ENCODE measurements at places on chromosomes 4 and X. TPM values are rescaled to one million over a fixed set of nuclear protein-coding genes. Genes with fewer than 3 reads are reported as not detected.
A peak's percentile ranks its signal among the peaks of the same experiment; 100 is the strongest.

Gene MGAT4D
- not detected for total RNA-seq

Gene KDR
- 23.4 TPM for total RNA-seq

Gene GPRASP1
- total RNA-seq, result 4.7 TPM

Gene CLTRN
- 0.66 TPM for total RNA-seq

Gene SMPX
- total RNA-seq, result 726 TPM

Gene USP26
- total RNA-seq, result not detected

Gene GAGE13
- total RNA-seq, result not detected

Gene MAGEB17
- total RNA-seq, result not detected

Gene TCEAL2
- 0.47 TPM for total RNA-seq

Gene PAGE5
- total RNA-seq, result not detected

Gene USP51
- total RNA-seq, result 1.4 TPM

DNA sequence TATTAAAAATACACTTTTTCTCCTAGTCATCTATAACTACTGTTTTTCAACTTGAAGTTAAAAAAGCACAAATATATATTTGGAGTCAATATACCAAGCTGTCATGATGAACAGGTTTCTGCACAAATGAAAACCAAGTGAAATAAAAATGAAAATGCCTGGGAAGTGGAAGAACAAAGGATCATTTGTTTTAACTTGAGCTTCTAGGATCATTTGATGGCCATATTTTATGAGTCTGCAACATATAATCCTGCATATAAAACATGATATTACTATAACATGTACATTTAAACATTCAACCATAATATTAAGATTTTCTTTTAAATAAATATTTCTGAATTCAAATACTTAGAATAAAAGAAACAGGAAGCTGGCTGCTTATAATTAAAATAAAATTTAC lies 8.5 kb upstream of the ARHGEF38 start:
- no peak overlapping the region for H3K4me3 ChIP-seq
- no peak for DNase-seq
- H3K36me3 ChIP-seq, result no peaks in the 10 kb centered on the region
- H3K27me3 ChIP-seq, result no peaks in the 10 kb centered on the region
- no peak overlapping the region for H3K27ac ChIP-seq

GRCh38 chr4:88177983-88178625 lies 19.7 kb upstream of the ABCG2 start:
- no peak overlapping the region for H3K4me3 ChIP-seq
- no peaks in the 10 kb centered on the region for H3K27me3 ChIP-seq
- no peaks in the 10 kb centered on the region for H3K36me3 ChIP-seq
- no peak for DNase-seq
- H3K4me1 ChIP-seq, result no peaks in the 10 kb centered on the region

GRCh38 chr4:10006601-10007435 lies 14.5 kb downstream of the SLC2A9 start:
- peak overlapping the region; percentile 68 for H3K27ac ChIP-seq
- no peak overlapping the region for H3K4me3 ChIP-seq
- no peaks in the 10 kb centered on the region for H3K36me3 ChIP-seq
- DNase-seq, result no peak
- peaks cover 50% of the 10 kb centered on the region for H3K4me1 ChIP-seq
- no peaks in the 10 kb centered on the region for H3K27me3 ChIP-seq

DNA sequence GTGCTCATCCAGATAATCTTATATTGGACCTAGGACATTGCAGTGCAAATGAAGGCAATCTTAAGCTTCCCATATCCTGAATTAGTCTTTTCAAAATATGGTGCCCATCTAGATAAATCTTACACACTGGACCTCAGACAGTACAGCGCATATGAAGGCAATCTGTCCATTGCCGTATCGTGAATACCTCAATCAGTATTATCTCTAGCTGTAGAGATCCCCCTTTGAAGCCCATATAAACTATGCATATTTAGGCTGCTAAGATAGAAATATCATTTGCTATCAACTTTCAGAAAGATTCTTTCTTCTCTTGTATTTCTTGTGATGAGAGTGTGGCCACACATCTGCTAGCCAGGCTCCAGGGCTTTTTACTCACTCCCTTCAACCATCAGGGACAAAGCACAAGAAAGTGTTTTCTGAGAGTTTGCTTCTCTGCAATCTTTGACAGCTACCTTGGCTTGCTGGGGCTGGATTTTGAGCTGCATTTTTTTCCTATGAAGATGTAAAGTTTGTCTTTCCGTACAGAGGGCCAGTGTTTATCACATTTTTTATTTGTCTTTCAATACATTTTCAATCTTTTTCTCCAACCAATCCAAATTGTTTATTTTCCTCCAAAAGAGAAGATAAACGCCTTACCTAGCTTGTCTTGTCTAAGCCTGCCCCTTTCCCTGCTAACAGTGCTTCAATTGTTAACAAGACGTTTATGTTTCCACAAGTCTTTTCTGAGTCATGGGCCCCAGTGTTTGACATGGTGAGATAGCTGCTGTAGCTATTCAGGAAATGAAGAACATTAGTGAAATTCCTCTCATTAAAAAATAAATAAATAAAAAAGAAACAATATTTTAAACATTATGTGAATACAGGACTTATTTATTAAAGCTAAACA lies 57.6 kb upstream of the FAT1 start:
- H3K27me3 ChIP-seq, result no peaks in the 10 kb centered on the region
- DNase-seq, result no peak
- no peak overlapping the region for H3K4me3 ChIP-seq
- H3K36me3 ChIP-seq, result no peaks in the 10 kb centered on the region

DNA sequence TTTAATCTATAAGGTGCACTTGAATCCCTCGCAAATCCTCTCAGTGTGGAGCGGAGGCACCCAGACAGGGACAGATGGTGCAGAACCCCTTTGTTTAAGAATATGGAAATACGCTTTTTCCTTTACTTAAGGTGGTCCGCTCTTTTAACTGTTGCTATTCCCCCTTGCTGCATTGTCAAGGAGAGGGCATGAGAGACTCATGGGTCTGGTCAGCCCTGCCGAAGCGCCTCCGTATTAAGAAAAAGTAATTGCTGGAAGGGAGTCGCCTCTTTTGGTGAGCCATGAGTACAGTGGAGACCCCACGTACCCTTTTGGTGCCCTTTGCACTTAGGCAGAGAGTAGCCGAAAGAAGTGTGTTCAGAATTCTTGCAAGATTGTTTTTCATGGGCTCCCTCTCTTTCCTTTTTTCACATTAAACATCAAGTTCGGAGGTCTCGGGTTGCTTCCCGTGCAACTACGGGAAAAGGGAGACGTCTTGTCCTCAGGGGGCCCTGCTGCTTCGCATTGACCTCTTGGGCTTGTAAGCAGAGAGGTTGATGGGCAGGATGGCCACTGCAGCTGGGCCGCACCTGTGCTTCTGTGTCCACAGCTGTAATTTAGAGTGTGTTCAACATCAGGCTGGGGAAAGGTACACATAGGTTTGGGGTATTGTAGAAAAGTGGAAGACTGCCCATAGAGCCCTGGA lies 109.6 kb downstream of the SPRY1 start:
- H3K4me3 ChIP-seq, result peak overlapping the region; percentile 72
- H3K27ac ChIP-seq, result peak overlapping the region; percentile 77
- DNase-seq, result no peak
- no peaks in the 10 kb centered on the region for H3K27me3 ChIP-seq
- no peaks in the 10 kb centered on the region for H3K36me3 ChIP-seq

GRCh38 chrX:132561974-132562373 lies 73.1 kb upstream of the MBNL3 start:
- H3K36me3 ChIP-seq, result no peaks in the 10 kb centered on the region
- H3K27ac ChIP-seq, result no peak overlapping the region
- H3K27me3 ChIP-seq, result no peaks in the 10 kb centered on the region
- DNase-seq, result no peak
- no peaks in the 10 kb centered on the region for H3K4me1 ChIP-seq

DNA sequence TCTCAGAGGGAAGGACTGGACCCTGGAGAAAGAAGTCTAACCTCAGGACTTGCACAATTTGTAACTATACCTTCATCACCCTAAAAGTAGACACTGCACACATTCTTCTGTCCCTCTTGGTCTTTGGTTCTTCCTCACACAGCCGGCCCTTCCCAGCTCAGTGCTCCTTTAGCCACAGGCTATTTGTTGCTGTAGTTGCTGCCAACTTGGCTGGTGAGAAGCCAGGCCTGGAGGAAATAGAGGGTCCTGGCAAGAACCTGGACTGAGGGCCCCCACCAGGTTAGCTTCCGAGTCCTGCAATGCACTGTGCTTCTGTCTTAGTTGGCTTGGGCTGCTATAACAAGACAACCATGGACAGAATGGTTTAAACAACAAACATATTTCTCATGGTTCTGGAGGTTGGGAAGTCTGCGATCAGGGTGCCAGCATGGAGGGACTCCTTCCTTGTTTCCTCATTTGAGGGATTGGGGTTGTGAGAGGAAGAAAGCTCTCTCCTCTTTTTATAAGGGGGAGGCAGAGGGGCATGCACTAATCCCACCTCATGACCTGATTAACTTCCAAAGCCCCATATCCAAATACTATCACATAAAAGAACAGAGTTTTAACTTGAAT lies 4.4 kb upstream of the FGF5 start:
- H3K4me3 ChIP-seq, result no peak overlapping the region
- H3K36me3 ChIP-seq, result no peaks in the 10 kb centered on the region
- peaks cover 21% of the 10 kb centered on the region for H3K4me1 ChIP-seq

- DNase-seq, result no peak
- peaks cover 29% of the 10 kb centered on the region for H3K4me1 ChIP-seq
- no peaks in the 10 kb centered on the region for H3K36me3 ChIP-seq
Observed at GRCh38 chr4:105963461-105964400, 68.5 kb downstream of the NPNT start.

DNA sequence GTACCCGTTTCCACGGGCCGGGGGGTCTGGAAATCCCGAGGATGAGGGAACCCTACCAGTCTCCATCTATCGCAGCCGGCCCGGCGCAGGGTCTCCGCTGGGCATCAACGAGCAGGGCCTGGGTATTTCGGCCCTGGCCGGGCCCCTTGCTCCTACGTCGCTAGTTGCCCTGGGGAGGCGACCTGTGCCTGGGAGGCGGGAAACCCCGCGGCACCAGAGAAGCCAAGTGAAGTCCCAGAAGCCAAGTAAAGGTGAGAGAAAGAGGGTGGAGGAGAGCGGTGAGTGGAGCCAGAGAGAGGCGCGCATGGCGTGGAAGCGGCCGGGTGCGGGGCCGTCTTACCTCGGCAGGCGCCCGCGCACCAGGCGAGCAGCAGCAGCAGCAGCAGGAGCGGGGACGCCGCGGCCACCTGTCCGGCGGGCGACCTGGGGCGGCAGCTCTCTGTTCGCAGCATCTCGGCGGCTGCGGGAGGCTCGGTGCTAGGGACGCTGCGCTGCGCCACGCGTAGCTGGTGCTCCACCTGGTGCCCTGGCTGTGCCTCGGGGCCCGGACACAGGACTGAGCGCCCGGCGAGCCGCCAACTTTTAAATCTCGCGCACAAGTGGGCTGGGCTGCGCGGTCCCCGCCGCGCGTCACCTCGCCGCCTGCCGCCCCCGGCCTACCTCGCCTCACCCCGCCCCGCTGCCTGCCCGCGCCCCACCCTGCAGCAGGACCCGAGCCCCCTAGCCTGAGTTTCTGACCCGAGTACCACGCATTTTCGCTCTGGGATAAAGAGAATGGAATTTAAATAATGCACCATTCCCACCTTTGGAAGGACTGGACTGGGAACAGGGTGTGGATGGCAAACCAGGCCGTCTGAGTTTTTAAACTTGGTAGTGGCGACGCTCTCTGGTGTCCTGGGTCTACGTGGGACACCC lies at the start of gene NMU:
NMU (minus strand) TSS at position 558 of the 915 bp plus-strand sequence; CDS start at position 452, 106 bp downstream.
- no peak within 1 kb of the TSS for H3K27ac ChIP-seq
- peak within 1 kb of the TSS; percentile 62 for H3K4me3 ChIP-seq
- H3K4me1 ChIP-seq, result peaks cover 24% of the 10 kb centered on the region

DNA sequence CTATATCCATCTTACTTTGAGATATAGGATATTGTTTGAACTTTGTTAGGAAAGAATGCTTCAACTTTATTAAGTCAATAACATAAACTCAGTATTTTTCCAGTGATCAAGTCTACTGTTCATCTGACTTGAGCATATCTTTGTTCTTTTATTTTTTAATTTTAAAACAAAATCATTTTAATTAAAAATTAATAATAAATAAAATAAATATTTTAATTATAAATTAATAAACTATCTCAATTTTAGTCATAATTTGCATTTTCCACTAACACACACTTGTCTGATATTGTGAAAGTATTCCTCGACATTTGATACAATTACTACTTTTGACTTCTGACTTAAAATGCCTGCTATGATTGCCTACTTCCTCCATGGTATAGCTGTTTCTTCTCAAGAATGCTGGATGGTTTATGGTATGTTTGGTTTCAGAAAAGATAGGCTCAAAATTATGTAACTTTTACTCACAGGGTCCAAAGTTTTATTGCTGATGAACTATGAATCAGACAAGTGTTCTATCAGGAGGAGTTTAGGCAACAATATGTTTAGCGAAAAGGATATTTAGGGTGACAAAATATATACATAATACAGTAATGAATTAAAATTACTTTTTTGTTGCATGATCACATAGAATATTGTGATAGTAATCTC lies 1132.3 kb upstream of the PCDH10 start:
- H3K36me3 ChIP-seq, result no peaks in the 10 kb centered on the region
- no peaks in the 10 kb centered on the region for H3K4me1 ChIP-seq
- H3K27ac ChIP-seq, result no peak overlapping the region
- no peak for DNase-seq
- no peak overlapping the region for H3K4me3 ChIP-seq
- no peaks in the 10 kb centered on the region for H3K27me3 ChIP-seq

DNA sequence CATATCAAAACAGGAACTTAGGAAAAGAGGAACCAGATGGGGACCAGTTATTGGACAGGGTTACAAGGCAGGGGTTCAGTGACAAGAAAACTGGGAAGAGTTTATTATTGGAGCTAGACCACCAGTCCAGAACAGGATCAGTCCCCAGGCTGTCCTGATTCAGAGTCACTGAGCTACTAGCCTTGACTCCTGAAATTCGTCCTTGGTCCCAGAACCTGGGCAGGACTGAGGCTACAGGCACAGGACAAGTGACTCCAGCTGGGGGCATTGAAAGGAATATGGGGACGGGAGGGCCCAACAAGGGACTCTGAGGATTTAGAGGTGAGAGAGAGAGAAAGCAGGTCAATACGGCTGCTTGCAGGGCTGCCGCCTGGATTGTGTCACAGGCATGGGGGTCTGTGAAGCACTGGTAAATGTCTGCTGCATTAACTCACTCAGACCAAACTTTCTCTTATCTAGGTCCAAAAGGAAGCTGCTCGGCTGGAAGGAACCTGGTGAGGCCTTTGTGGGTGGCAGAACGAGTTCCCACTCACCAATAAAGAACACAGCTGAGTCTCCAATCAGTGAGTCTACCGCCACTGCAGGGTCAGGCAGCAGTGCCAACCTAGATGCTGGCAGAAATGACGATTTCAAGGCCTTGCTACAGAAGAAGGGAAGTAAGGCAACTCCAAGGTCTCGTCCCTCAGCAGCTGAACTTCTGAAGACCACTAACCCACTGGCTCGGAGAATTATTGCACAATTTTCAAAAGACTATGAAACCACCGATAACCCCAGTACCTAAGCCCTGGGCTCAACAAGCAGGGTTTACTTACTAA lies 11.3 kb upstream of the RTL5 start:
- DNase-seq, result no peak
- H3K4me3 ChIP-seq, result no peak overlapping the region
- no peaks in the 10 kb centered on the region for H3K27me3 ChIP-seq
- H3K27ac ChIP-seq, result no peak overlapping the region
- H3K36me3 ChIP-seq, result no peaks in the 10 kb centered on the region
- no peaks in the 10 kb centered on the region for H3K4me1 ChIP-seq

Measured in left ventricle myocardium inferior (tissue), 1 donor.